ENCODE measurements at places on chromosomes 5 and 9.

GRCh38 chr5:32973646-32974045 is 262.5 kb downstream of the NPR3 start:
- no peak for DNase-seq

DNA sequence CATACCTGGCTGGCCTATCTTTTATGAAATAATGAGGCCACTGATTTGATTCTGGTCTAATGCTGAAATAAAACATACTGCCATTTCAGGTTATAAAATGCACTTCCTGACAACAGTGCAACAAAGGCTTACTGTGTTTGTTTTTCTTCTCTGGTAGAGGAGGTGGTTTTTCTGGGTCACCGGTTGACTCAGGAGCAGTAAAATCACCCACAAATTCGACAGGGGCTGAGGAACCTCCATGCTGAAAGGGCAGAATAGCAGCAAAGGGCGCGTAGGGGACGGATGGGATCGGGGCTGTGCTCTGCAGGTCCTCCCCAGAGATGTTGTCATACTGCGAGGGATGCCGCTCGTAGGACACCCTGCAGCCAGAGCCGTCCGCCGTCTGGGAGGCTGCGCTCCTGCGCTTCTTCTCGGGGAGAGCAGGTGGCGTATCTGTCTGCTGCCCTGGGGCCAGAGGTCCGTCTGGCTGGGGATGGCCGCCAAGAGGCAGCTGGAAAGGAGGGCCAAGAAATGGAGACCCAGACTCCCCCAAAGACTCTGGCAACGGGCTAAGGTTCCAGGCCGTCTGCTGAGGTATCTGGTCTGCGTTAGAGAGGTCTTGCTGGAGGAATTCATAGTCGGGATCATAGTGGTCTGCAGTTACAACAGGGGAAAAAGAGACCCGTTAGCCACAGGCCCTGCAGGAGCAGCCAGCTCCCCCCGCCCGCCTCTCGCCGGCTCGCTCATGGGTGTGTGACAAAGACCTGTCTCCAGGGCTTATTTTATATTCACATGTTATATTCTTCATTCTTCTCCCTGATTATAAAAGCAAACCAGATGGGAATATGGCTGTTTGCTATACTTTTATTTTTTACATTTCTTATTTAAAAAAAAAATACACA is 80.7 kb downstream of the PRRT1B start:
- no peak for DNase-seq

- DNase-seq = peak; percentile 50
Measured at GRCh38 chr5:56003179-56003578, 8.4 kb upstream of the IL6ST start.

GRCh38 chr5:78855026-78855425 is 130.1 kb downstream of the ARSB start:
- DNase-seq = no peak

GRCh38 chr5:94908889-94909480 is 290.5 kb downstream of the SLF1 start:
- DNase-seq = peak; percentile 38

DNA sequence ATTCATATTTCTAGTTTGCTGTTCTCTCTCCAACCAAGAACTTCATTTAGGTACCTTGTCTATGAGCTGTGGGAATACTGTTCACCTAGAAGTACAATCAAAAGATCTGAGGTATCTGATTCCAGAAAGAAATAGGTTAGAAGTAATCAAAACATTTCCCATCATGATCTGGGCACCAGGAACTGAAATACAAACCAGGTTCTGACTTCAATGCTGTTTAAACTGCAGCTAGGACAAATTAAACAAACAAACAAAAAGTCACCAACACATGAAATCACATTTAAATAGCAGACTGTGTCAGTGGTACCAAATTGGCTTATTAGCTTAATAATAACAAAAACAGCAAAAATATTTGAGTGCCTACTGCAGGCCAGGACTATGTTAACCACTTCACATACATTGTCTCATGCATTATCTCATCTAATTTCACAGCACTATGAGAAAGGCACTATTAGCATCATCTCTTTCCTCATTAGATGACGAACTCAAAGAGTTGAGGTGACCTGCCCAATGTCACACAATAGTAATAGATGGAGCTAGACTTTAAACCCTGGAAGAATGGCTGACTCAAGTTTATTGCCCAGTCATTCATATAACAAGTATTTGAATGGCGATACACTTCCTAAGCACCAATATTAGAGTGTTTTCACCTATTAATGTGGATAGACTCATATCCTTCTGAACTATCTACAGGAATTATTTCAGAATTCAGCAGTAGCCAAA is 14.5 kb downstream of the PLPP1 start:
- DNase-seq = no peak

- peak; percentile 60 for DNase-seq
Measured at GRCh38 chr9:91790917-91791316, 159.1 kb downstream of the ROR2 start.

- DNase-seq = no peak
Measured at GRCh38 chr5:178434851-178435250, 155.3 kb downstream of the COL23A1 start.

- DNase-seq = peak; percentile 39
Measured at GRCh38 chr5:173890195-173890991, 2.2 kb downstream of the CPEB4 start.

- DNase-seq = no peak
Measured at GRCh38 chr9:124385623-124386022, 29.6 kb downstream of the PSMB7 start.

GRCh38 chr5:151570512-151571269 is 20.4 kb downstream of the FAT2 start:
- no peak for DNase-seq

GRCh38 chr9:122347348-122348287 is 23.2 kb upstream of the PTGS1 start:
- peak; percentile 43 for DNase-seq

DNA sequence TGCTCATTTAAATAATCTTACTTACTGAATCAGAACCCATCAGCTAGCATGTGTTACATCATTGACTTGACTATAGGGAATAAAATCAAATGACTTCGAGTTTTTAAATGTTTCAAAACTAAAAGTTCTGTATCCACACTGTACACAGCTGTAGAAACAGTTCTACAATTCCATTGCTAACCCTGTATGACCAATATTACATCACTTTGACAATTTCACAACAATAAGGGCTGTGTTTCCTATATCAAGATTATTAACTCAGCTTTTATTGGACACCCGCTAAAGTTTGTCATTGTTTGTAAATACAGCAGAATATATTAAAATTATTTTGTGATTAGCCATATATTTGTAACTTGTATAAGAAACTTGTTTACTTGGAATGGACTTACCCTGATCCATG is 540.8 kb downstream of the PRELID2 start:
- no peak for DNase-seq

DNA sequence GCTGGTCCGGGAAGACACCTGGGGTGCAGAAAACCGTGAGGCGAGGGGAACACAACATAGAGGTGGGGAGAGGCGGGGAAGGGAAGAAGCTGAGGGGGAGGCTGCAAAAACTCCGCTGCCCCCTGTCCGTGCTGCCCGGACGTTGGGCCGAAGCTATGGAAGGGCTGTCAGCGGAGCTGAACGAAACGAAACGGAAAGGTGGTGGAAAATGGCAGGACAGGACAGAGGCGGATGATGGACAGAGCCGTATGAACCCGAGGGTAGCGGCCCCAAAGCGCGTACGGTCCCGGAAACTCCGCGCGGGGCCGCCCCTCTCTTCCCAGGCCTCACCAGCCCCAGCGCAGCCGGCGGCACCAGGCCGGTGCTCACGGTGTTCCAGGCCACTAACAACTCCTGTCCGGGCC is 272 bp downstream of the ANAPC2 start:
- DNase-seq = no peak

GRCh38 chr5:107090506-107090905 is 580.2 kb downstream of the EFNA5 start:
- no peak for DNase-seq

GRCh38 chr9:127578627-127578951 is 33.5 kb upstream of the STXBP1 start:
- DNase-seq = no peak

GRCh38 chr5:95238560-95239325 is 46.2 kb downstream of the MCTP1 start:
- DNase-seq = peak; percentile 14

GRCh38 chr5:41903382-41903891 is 707 bp upstream of the RIMOC1 start:
- no peak for DNase-seq

GRCh38 chr9:87157366-87158031 is 210.2 kb upstream of the GAS1 start:
- no peak for DNase-seq

- DNase-seq = peak; percentile 54
Measured at GRCh38 chr5:72282878-72283277, 37.2 kb downstream of the MRPS27 start.

- DNase-seq = no peak
Measured at GRCh38 chr5:39780347-39780746, 355.6 kb upstream of the DAB2 start.

DNA sequence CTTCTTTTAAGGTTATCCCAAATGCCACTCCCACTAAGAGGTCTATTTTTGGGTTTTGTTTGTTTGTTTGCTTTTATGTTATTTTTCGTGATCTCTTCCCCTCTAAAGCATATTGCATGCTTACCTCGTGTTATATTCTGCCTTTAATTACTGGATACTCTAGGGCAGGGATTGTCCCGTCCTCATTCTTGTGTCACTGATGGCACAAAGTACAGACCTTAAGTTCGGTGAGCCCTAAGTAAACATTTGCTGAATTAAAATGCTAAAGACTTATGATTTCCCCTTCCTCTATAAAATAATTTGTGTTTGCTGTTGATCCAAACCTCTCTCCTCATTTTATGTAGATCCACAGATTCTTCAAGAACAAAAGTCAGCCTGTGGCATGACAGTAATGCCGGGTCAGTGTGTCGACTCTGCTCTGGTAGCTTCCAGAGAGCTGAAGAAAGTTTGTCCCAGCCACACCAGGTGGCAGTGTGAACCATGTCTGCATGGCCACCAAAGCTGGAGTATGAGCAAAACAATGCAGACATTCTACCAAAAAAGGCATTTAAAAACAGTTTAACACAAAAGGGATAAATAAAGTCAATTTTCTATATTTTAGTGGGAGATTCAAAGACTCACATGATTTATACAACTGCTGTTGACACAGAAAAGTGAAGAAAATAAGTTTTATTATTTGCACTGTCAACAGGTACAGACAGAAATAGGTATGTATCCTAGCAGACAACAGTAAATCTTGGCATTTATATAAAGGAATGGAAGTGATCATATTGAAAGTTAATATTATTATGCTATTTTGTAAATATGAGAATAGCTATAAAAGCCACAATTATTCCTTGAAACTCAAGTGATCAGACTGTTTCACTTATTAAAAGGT is 17.9 kb upstream of the POC5 start:
- peak; percentile 13 for DNase-seq

DNA sequence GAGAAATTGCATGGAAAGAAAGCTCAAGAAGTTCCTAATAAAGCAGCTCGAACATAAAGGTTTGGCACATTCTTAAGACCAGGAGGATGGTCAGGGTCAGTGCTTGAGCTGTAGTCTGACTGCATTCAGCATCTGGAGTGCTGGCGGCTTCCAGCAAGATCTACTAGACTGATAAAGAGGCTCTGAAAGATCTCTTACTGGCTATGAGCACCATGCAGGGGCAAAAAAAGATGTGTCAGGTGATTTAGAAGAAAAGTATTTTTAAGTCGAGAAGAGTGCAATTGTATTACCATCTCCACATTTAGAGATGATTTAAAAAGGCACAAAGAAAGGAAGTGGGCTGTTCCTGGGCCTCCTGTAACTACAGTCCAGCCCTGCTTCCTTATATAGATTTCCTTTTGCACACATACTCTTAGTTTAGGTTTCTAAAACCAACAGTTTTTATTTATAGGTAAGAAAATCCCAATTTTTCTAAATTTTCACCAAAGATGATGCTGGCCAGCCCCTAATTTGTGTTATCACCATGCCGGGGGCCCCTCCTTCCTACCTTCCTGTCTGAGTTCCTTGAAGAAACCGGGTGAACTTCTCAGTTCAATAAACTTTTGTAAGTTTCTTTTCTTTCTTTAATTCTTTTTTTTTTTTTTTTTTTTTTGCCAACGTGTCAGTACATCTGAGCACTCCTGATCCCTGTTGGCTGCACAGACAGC is 65.9 kb upstream of the PLPP1 start:
- peak; percentile 69 for DNase-seq

DNA sequence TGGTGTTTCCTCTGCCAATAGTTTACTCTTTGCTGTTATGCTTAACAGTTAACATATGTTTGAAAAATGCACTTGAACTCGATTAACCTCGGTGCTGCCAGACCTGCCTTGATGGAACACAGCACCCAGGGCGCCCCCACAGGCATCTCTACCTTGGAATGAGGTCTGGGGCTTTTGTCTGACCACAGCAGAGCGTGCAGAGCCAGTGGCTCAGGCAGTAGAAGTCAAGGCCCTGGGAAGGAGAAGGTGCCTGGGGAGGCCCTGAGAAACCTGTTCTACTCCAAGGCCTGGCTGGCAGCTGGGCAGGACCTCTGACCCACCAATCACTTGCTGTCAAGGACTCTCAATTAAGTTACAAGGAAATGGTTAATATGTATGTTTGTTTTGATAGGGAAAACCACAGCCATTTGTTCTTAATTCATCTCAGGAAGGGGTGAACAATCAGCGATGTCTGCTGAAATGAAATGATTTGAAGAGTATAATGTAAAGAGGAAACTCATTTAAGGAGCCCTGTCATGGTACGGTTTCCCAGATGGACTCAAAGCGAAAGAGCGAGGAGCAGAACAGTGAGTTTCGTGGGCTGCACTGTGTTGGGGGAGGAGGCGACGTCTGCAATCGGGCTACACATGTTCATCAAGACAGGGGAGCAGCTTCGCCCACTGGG is 21.9 kb downstream of the MACROH2A1 start:
- no peak for DNase-seq

DNA sequence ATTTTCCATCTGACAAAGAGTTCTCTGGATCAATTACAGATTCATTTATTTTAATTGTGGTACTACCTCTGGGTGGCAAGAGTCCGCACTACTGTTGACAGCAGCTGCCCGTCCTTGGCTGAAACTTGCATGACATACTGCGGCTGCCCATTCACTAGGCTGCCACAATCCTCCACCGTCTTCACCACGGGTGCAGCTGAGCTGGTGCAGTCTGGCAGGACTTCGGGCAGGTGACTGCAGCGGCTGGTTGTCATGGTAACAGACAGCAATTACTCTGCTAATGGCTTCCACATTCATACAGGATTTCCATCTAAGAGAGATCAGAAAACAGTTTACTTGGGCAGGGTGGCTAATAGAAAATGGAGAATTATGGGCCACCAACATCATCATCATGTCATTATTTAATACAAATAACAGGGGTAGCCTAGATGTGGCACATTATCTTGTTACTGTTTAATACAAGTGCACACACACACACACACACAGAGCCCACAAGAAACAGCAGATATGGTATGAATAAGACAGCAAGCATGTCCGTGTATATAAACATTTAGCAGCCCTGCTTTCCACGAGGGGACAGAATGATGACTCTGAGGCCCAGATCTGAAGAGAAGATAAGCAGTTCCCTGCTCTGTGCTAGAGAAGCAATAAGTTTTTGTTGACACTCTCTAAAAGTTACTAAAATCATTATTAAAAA is 112.3 kb downstream of the MARCHF3 start:
- DNase-seq = peak; percentile 68

- no peak for DNase-seq
Measured at GRCh38 chr9:121204121-121204520, 2.5 kb upstream of the RAB14 start.
